ENCODE measurements at places on chromosomes 12 and 14.
A peak's percentile ranks its signal among the peaks of the same experiment; 100 is the strongest.

- no peak for DNase-seq
Measured at GRCh38 chr12:116924558-116925453, 14.1 kb downstream of the FBXW8 start.

- no peak for DNase-seq
Measured at GRCh38 chr12:76247026-76247646, 101.1 kb downstream of the BBS10 start.

DNA sequence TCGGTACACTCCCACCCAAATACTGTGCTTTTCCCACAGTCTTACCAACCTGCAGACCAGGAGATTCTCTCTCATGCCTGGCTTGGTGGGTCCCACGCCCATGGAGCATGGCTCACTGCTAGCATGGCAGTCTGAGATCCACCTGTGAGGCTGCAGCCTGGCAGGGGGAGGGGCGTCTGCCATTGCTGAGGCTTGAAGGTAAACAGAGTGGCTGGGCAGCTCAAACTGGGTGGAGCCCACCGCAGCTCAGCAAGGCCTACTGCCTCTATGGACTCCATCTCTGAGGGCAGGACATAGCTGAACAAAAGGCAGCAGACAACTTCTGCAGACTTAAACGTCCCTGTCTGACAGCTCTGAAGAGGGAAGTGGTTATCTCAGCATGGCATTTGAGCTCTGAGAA, 93.2 kb downstream of the FOXA1 start:
- DNase-seq, result no peak

DNA sequence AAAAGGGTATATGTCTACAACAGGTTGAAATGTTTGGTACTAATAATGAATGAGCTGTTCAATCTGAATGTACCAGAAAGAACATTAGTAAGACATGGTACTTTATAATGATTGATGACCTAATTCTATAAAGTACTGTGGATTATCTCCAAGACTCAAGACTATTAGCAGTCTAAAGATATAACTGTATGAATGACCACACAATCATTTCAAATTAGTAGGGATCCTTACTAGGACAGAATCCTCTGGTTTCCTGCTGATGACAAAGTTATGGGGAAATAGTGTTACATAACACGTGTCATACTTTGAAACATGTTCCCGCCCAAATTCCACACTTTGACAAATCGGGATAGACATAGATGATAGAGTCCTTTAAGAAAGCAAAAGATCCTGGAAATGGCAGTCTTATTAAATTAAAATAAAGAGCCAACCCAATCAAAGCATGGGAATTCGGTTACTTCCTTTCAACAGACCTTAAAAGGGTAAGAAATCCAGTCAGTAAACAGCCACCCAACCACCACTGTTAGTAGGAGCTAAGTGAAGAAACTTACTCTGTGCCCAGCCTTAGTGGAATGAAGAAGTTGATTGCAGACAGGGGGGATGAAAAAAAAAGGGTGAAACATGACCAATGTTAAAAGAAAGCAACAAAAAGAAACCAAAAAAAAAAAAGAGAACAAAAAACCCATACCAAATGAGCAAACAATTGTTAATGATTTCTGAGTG, 2.8 kb downstream of the VPS29 start:
- no peak for DNase-seq

DNA sequence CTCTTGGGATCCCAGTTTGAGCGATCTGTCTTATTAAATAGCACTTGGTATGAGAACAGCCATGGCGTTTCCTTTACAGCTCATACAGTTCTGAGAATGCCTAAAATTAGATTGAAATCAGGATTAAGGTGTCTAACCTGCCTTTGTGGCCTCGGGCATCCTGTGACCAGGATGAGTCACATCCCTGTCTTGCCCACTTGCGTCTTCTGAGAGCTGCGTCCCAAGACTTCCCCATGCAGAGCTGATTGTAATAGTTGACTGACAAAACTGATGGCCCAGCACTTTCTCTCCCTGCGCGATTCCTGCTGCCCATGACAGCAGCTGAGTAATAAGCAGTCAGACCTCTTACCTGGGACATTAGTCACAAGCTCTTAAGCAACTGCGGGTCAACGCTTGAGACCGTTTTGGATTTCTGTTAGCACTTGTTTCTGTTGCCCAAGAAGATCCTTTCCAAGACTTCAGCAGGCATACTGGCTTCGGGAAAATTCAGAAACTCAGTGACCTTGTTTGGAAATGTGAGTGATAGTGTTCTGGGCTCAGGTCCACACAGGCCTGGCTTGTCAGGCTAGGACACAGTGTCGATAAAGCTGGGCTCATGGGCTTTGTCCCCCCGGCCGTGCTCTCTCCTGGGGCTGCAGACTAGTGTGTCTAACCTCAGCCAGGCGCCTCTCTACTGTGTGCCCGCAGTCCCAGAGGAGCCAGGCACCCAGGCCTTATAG, 169.9 kb upstream of the HIF1A start:
- DNase-seq, result no peak

DNA sequence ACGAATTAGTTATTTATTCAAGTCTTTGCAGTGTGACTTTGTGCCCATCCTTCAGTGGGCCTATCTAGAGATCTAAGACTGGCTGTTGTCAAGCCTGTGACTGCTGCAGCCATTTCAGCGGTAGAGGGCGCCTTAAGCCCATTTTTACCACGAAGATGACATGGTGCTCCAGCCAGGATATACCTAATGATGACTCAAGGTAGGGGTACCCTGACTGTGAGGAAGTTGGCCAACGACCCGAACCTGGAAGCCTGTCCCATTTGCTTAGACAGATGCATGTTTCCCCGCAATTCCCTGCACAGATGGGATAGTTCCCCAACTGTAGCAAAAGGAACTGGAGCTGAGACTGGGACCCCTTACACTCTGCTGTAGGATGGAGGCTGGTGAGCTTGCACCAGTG, 41.3 kb downstream of the RAB3IP start:
- peak; percentile 50 for DNase-seq

DNA sequence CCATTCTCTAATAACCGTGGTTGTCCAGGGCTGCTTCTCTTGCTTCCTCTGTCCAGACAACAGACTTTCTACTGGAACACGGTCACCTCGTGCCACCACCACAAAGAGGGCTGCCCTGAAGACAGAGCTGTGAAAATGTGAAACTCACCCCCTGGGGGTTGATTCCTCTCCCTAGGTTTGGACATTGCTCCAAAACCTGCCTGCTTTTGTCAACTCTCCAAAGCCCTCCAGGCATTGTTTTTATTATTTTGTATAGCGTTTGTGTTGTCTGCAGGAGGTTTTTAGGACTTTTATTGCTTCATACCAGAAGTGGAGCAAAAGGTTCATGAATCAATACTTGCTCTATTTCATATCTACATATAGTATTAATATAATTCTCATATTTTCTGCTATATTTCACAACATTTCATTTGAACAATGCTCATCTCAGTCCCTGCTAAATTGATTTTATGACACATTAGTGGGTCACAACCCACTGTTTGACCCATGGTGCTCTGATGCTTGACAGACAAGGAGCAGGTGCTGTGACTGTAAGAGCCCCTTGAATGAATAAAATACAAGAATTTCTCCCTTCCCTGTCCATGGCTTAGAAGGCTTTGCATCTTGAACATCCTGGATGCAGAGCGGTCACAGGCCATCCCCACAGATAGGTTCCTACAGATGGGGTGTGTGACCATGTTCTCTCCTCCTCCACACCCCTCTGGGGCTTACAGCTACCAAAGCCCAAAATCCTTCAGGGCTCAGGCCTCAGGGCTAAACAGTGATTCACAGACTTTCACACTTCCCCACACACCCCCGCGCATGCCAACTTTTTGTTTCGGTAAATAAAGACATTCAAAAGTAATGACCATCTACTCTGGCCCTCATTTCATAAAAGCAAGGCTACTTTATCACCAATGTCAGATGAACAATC, 20.6 kb upstream of the EML1 start:
- no peak for DNase-seq

GRCh38 chr14:42140831-42141279, 534.2 kb downstream of the LRFN5 start:
- no peak for DNase-seq

GRCh38 chr12:52907092-52907810, 2.4 kb upstream of the KRT8 start:
- DNase-seq, result no peak

GRCh38 chr14:59819446-59820088, 51.0 kb downstream of the RTN1 start:
- no peak for DNase-seq

DNA sequence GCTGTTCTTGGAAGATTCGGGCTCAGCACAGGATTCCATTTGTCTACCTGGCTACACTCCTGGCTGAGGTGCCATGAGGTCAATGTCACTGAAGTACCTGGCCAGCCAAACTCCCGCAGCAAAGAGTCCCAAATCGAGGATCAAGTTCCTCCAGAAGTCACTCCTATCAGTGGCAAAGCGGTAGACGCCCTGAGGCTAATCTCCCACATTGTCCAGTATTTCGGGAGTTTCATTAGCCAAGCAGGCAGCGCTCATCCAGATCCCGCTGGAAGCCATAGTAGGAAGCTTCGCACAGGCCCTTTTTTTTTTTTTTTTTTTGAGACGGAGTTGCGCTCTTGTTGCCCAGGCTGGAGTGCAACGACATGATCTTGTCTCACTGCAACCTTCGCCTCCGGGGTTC, 8.9 kb upstream of the AACS start:
- no peak for DNase-seq

GRCh38 chr14:79551523-79551922, 659.8 kb downstream of the DIO2 start:
- DNase-seq, result peak; percentile 3

- no peak for DNase-seq
Measured at GRCh38 chr14:76938092-76938500, 90.4 kb downstream of the IRF2BPL start.

DNA sequence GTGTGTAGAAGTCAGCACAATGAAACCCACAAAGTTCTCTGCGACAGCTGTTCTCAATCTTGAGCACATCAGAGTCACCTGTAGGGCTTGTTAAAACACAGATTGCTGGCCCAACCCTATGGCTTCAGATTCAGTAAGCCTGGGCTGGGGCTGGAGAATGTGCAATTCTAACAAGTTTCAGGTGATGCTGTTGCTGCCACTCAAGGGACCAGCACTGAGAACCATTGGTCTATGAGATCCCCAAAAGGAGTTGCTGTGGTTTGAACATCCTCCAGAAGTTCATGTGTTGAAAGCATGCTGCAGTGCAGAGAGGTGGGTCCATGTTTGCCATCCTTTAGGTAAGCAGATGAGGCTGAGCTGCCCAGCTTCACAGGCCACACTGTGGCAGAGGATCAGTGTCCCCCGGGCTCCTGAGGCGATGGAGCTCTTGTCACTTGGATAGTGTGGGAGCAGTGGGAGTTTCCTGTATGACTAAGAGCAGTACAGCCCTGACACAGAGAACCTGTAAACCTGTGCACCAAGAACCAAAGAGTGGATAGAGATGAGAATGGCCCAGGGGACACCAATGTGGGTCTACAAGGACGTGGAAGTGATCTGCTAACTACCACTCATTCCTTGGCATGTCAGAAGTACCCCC, 8.0 kb upstream of the RTRAF start:
- no peak for DNase-seq

DNA sequence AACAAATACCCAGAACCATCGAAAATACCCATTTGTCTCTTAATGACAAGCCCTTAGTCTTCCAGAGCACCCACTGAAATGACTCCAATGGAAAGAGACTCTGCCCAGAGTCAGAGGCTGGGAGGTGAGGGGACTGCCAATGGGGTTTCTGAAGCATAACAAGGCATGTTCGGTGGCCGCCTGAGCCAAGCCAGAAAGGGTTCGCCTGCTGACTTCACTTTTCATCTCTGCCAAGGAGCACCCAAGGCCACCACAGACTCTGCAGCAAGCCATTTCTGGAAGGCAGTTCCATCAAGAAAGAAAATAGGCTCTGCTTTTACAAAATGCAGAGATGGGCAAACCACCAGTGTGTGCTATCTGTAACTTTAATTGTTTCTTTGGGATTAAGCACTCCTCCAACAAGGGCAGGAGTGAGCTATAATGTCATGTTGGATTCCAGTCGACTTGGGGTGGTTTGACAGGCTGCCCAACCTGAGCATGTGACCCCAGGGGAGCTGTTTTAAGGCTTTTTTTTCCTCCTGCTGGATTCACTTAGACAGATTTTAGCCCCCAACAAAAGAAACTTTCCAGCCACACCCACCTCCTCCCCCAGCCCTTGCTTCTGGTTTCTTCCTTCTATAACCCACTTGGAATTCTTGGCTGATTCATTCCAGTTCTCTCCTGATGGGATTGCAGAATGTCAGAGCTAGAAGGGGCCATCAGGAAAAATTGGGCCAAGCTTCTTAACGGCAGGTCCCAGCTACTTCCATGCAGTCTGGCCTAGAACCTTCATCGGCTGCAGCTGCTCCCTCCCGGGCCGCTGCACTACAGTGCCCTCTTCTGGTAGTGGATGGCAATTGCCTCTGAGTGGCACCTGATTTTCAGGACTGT, 24.1 kb downstream of the CKAP4 start:
- DNase-seq, result peak; percentile 80

DNA sequence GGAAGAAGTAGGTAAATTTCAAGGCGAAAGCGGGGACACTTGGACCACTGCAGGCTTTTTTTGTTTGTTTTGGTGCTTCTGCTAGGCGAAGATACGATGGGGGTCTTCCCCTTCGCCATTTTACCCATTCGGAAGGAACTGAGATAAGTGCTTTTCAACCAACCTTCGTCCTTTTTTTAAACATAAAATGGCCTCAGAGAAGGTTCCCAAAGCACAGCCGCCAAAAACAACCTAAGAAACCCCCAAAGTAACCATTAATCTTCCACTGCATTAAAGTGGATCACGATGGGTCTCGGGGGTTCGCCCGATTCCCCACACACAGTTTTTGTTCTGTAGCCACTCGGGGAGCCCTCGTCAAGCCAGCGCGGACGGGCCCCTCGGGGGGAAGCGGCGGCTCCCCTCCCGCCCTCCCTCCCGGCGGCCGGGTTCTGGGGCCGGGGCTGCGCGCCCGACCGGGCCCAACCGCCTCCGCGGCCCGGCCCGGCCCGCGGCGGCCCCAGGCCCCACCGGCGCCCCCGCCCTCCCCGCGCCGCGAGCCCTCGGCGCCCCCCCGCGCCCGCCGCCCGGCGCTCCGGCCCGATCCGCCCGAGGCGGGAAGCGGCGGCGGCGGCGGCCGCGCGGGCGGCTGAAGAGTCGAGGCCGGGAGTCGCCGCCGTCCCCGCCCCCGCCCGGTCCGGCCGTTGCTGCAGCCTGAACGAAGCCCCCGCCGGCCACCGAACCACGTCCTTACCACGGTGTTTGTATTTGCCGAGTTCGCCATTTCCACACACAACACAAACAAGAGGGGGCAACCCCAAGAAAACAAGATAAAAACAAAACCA, 790 bp downstream of the GTF2A1 start:
- peak; percentile 68 for DNase-seq

DNA sequence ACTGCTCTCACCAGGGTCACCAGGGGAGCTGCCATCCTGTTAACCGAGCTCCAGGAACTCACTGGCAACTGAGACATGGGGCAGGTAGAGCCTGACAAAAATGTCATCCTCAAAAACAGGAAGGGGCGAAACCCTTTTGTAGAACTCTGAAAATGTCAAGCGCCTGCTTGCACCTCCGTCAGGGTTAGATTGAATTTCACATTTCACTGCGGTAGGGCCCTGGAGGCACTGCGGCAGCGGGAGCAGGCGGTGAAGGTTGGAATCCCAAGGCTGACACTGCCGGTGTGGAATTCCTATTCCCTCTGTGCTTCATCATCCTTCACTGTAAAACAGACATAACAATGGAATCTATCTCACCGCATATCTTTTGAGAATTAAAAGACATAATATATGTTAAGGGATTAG, 142.8 kb upstream of the TMCC3 start:
- peak; percentile 44 for DNase-seq

All from nephron progenitor cell (in vitro differentiated cells).